ENCODE measurements at places on chromosomes 2 and 18.
A peak's percentile ranks its signal among the peaks of the same experiment; 100 is the strongest.

DNA sequence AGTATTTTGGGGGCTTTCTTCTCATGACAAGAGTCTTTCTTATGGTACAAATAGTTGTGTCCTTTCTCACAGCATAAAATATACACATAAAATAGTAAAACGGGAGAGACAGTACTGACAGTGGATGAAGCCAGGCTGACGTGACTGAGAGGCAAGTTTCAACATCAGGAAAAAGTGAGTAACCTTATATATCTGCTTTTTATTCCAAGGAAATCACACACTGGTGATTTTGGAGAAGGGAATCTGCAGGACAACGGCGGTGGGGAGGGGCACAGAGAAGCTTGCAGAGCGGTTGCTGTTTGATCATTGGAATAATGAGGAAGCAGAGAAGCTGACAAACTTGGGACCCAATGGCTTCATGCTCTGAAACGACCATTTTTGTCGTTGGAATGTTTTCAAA, 130.6 kb upstream of the ZNF236 start:
- DNase-seq, result no peak

GRCh38 chr2:169716238-169716886, 17.3 kb upstream of the KLHL23 start:
- no peak for DNase-seq

GRCh38 chr18:80200171-80200931, 47.0 kb downstream of the PARD6G start:
- peak; percentile 55 for DNase-seq

DNA sequence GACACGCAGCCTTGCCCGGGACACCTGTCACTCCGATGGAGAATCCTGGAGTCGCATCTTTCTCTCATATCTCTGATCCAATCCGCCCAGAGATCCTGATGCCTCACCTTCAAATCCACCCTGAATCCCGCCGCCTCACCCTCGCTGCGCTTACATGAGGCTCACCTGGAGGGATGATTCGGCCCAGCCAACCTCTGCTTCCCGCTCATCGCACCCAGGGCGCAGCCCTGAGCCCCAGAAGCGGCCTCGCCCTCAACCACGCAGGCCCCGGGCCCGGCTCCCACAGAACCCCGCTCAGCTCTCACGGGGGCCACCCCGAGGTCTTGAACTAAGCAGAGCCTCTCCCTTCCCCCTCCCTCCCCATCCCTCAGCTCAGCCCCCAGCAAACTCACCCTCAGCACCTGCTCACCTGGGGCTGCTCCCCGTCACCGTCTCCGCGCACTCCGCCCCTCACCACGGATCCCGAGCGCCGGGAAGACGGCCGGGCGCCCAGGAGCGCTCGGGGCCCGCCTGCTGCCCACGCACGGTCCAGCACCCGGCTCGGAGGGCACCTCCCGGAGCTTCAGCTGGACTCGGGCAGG, 160.0 kb downstream of the NDUFA10 start:
- no peak for DNase-seq

GRCh38 chr2:6446938-6447608, 418.6 kb downstream of the CMPK2 start:
- no peak for DNase-seq

DNA sequence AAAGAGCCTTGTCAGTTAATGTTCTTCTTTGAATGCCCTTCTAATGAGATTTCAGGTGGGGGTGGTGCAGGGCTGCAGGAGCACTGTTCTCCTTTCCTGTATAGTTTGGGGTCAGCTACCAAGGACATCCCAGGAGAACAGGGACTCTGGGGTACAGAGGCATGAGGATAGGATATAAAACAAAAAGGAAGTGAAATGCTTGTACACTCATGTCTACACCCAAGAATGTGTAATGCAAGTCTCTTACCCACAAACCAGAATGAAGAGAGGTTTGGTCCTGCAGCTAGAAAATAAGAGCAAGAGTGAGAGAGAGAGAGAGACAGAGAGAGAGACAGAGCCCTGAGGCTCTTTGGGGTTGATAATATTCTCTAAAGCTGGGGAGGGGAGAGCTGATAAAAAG, 151.8 kb upstream of the KCTD1 start:
- no peak for DNase-seq

DNA sequence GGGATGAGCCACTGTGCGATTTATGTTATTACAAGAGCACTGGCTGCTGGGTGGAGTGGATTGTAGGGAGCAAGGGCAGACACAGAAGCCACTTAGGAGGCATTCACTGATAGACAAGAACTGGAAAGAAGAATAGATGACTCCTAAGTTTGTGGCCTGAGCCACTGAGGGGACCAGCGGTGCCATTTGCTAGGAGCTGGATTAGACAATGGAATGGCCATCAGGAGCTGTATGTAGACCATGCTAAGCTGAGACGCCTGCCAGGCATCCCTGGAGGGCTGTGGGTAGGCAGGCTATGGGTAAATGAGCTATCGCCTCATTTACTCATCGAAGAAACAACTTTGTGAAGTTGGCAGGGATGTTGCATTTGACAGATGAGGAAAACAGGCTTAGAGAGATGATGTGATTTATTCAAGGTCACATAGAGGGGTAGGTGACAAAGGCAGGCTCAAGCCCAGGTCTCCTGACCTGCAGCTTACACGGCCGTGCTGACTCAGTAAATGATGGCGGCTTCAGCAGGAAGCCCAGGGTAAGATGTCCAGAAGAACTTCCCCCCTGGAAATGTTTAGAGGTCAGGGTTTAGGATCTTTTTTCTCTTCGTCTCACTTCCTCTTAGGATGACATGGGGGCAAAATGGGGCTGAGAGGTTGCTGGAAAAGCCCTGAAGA, 2.8 kb downstream of the MFSD2B start:
- no peak for DNase-seq

DNA sequence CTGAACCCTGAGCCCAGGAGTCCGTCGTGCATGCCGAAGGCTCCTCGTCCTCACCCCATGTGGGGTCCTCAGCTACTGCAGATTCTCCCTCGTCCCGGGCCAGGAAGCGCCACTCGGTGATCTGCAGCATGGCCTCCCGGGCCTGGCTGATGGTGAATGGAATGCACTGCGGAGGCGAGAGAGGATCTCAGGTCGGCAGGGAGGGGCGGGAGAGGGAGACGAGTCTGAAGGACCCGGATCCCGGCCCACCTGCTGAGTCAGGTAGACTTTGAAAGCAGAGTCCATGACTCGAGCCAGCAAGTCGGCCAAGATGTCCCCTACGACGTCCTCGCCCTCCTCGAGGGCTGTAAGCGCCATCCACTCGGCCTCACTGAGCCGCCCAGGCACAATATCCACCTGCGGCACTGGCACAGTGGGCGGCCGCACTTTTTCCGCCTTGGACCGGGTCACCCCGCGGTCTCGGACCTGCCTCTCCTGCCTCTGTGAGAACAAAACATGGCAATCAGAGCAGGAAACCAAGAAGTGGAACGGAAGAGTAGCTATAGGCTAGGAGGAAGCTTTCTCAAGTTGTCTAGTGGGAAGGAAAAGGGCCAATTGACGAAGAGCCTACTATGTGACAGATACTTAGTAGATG, 5.5 kb downstream of the C2orf81 start:
- no peak for DNase-seq

DNA sequence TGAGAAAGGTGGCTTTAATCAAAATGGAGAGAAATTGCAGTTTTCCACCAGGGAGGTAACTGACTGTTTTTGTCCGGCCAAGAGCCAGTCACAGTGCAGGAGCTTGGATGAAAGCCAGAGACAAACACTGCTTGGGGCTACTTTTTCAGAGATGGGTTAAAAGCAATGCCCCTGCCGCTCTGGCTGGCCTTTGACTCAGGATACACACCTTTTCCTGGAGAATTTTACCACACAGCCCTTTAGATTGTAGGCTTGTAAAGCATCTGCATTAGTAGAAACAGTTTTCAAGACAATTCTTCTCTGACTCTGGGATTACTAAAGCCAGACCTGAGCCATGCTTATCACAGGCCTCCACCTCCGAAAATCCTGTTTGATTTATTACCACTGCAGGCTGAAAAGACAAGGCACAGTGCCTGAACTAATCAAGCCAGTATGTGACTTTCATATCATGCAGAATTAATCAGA, 79.7 kb downstream of the CCBE1 start:
- DNase-seq, result no peak

DNA sequence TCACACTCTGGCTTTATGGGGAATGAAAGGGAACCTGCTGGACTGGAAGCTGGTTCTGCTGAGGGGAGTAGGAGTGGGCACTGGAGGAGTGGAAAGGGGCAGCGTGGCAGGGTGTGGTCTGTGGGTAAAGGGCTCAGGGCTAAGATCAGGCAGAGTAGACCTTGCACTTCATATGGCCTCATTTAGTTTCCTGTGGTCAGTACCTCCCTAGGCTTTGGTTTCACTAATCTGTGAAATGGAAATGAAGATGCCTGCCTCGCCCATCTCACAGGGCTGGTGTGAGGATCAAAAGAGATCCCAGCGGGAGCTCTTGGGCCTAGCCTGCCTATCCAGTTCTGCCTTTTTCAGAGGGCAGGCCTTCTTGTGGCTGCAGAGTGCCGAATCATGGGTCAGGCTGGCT, 208.7 kb downstream of the LOXHD1 start:
- no peak for DNase-seq

Measured in posterior cingulate gyrus (tissue), 11 donors.